ENCODE measurements at places on chromosomes 2 and 18.

- no peak for DNase-seq
Observed at GRCh38 chr2:37985333-37985732, 60.2 kb downstream of the RMDN2 start.

DNA sequence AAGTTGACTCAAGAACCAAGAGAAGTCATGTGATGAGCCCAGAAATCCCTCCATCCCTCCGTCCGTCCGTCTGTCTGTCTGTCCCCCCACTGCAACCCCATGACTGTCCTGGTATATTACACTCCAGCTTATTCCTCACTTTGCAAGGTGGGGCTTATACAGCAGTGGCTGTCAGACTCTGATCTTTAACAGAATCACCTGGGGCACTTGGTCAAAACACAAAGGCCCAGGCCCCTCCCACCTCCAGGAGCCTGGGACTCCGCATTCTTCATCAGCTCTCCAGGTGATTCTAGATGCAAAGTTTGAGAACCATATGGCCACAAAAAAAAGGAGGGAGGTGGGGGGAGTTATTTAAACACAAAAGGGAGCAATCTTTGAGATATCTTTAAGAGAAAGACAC lies 61.4 kb downstream of the MYO5B start:
- DNase-seq, result no peak

DNA sequence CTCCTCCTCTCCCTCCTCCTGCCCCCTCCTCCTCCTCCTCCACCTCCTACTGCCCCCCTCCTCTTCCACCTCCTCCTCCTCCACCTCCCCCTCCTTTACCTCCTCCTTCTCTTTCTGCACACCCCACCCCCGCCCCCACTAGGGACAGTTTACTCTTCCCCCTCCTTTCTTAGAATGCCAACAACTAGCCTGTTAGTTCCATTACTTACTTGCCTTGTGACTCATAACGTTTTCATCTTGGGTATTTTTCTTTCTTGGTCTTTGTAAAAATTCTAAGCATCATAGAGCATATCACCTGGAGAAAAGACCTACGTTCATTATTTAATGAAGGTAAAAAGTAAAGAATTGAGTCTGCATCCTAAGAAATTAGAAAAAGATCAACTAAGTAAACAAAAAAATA lies 165.3 kb downstream of the NEDD4L start:
- no peak for DNase-seq

- no peak for DNase-seq
Observed at GRCh38 chr18:42773870-42774269, 341.6 kb downstream of the RIT2 start.

GRCh38 chr2:241865416-241865956 lies 4.0 kb upstream of the RTP5 start:
- no peak for DNase-seq

GRCh38 chr2:152499896-152500735 lies 165.1 kb downstream of the FMNL2 start:
- no peak for DNase-seq

DNA sequence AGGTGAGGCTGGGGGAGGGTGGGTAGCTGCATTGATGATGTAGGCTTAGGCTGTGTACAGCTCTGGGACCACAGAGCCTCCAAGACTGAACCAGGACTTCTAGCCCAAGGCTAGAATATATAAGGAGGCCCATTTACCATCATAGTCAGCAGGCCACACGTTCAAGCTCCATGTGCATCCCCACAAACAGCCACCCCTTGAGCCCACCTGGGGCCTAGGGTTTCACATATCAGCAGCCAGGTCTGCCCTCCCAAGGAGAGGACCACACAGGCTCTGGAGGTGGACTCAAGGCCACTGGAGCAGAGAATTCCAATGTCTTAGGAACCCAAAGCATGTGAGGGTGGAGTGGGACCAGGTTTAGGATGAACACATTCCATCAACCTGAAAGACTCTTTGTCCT lies 230.5 kb downstream of the TTC32 start:
- DNase-seq, result no peak

GRCh38 chr2:43127208-43127940 lies 99.0 kb downstream of the ZFP36L2 start:
- DNase-seq, result peak; percentile 73

DNA sequence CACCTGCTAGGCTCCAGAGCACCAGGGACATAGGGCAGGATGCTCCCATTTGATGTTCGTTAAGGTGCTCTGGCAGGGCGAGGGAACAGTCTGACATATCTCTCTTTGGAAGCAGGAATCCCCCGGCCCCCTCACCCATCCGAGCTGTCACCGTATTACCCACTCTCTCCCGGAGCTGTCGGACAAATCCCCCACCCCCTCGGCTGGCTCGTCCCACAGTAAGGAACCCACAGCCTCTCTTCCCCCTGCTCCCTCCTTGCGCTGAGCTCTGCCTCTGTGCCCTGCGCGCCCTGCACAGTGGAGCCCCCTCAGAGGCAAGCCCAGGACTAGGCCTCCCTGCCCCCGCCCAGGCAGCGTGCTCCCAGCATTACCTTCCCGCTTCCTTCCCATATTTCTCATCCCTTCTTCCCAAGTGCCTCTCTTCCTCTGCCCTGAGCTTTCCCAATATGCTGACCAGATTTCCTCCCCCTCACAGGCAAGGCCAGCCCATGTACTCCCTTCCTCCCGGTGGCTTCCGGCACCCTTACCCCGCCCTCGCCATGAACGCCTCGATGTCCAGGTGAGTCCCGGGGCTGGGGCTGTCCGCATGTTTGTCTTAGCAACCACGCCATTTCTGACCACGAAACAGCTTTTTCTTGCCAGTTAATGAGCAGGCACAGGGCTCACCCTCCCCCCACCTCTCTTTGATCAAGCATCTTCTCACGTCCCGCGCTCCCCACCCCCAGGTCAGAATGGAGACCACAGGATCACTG lies 23.8 kb downstream of the TGOLN2 start:
- DNase-seq, result no peak

- DNase-seq, result no peak
Observed at GRCh38 chr2:150174971-150175421, 312.5 kb downstream of the RND3 start.

- DNase-seq, result no peak
Observed at GRCh38 chr18:7603259-7604000, 36.3 kb downstream of the PTPRM start.

DNA sequence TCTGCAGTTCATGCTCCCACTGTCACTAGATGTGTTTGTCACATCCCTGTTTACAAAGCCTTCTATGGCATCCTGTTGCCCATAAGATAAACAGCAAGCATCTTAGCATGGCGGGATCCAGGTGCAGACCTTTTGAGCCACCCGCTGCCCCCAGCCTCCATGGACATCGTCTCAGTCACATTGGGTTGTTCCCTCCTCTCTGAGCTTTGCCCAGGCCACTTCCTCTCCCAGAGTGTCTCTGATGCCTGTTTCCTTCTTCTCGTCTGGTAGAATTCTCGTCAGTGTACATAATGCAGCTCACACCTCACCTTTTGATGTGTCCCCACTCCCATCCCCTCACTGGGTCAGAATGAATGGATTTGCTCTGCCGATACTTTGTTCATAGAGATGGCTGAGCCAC lies 239.0 kb upstream of the APCDD1 start:
- DNase-seq, result no peak

GRCh38 chr2:2839782-2840531 lies 508.9 kb upstream of the MYT1L start:
- no peak for DNase-seq

GRCh38 chr2:1663621-1664020 lies 80.7 kb downstream of the PXDN start:
- DNase-seq, result no peak

- no peak for DNase-seq
Observed at GRCh38 chr18:3875961-3876360, 426.0 kb downstream of the TGIF1 start.

DNA sequence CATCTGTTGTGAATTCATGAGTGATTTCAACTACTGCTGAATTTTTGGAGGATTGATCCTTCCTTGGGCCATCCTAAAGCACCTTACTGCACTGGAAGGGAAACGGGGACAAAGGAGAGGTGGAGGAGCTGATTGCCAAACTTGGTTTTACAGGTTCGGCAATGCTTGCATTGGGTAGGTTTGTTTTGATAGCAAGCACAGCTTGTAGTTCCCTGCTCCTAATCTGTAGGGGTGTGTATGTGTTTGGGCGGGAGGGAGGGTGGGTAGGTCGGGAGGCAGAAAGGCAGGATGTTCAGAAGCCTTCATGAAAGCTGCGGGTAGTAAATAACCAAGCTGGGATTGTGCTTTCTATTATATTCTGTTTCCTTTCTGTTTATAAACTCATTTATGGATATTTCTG lies 24.6 kb downstream of the PHLPP1 start:
- no peak for DNase-seq

DNA sequence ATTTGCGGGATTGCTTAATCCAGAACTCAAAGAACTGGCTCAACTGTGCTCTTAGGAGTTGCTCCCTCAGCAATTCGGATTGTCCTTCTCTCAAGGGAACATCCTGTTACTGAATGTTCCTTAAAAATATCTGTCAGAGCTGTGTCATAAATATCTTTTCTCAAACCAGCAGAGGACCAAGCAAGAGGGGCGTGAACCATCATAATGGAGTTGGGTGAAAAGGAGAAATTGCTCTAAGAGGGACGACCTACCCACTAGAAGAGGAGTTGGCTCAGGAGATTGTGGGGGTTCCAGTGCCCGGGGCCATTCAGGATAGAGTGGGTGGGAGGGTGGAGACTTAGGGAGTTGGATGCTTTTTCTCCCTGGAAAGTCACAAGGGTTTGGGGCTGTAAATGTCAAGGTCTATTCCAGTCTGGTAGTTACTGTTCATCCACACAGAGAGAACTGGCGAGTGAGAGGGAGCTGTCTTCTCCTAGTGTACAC lies 59.5 kb downstream of the MERTK start:
- no peak for DNase-seq

- DNase-seq, result no peak
Observed at GRCh38 chr2:28764909-28765711, 13.5 kb downstream of the PPP1CB start.

- no peak for DNase-seq
Observed at GRCh38 chr2:205680067-205680466, 2.2 kb upstream of the NRP2 start.

DNA sequence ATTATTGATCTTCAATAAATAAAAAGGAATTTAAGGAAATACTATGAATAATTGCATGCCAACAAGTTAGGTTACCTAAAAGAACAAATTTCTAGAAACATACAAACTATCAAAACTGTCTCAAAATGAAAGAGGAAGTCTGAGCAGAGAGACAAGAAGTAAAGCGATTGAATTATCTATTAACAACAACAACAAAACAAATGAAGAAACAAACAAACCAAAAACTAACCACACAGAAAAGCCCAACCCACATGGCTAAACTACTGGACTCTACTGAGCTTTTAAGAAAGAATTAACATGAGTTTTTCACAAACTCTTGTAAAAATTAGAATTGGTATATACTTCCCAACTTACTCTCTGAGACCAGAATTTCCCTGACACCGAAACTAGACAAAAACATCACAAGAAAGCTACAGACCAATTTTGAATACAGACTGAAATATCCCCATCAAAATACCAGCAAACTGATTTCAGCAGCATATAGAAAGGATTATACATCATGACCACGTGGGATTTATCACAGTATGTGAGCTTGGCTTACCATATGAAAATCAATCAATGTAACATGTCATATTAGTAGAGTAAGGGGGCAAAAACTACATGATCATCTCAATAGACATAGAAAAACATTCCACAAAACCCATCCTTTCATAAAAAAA lies 16.6 kb upstream of the GALNT1 start:
- DNase-seq, result no peak

DNA sequence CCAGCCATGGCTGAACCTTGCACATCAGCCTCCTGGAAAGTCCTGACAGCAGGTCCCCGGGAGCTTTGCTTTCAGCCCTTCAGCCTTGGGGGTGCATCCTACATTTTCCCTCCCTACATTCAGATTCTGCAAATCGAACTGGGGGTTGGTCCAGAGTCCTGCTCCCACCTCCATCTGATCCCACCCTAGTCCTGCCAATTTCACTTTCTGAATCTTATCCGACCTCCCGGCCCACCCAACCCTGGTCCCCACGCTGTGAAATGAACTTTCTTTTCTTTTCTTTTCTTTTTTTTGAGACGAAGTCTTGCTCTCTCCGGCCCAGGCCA lies 47.8 kb upstream of the ODC1 start:
- DNase-seq, result no peak

Measured in activated CD8-positive, alpha-beta memory T cell treated with anti-CD3 and anti-CD28 coated beads for 1 hour (primary cell).